ENCODE measurements at places on chromosomes 2 and 18. TPM values are rescaled to one million over a fixed set of nuclear protein-coding genes. Genes with fewer than 3 reads are reported as not detected.

Gene GATA6
- total RNA-seq: 61.3 TPM

GRCh38 chr2:121483021-121483420 lies 47.7 kb upstream of the RNU4ATAC start:
- DNase-seq: no peak
- no peak overlapping the region for H3K27ac ChIP-seq
- H3K36me3 ChIP-seq: no peaks in the 10 kb centered on the region

DNA sequence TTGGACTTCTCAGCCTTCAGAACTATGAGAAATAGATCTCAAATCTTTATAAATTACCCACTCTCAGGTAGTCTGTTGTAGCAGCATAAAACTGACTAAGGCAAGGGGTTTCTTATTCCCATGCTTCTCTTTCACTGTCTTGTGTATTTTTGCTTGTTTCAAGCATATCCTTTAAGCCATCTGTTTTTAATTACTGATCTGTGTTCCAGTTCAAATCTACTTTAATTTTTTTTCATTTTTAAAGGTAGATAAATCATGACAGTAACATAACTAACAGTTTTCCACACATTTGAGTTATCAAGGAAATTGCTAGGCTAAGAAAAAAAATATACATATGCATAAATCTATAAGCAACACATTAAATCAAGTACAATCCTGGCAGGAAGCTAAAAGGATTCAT lies 317.9 kb upstream of the TNP1 start:
- no peaks in the 10 kb centered on the region for H3K27me3 ChIP-seq
- H3K4me3 ChIP-seq: no peak overlapping the region
- H3K27ac ChIP-seq: no peak overlapping the region
- no peaks in the 10 kb centered on the region for H3K36me3 ChIP-seq
- no peak for DNase-seq

DNA sequence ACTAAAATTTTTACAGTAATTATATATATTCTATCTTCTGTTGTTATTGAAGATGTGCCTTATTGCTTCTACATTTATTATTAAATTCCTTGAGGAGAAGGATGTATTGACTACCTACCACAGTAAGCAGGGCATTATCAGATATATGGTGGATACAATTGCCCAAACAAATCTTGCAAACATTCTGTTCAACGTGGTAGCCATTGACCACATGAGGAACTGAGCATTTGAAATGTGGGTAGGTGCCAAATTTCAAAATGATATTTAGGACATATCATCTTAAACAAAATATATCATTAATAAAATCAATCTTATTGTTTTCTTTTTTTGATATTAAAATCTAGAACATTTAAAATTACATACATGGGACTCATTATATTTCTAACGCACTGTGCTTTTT lies 11.1 kb downstream of the SCN3A start:
- no peaks in the 10 kb centered on the region for H3K27me3 ChIP-seq
- no peak for DNase-seq
- no peaks in the 10 kb centered on the region for H3K36me3 ChIP-seq

GRCh38 chr2:84388921-84389490 lies 70.1 kb downstream of the SUCLG1 start:
- no peak overlapping the region for H3K27ac ChIP-seq
- no peak overlapping the region for H3K4me3 ChIP-seq
- no peaks in the 10 kb centered on the region for H3K27me3 ChIP-seq
- DNase-seq: no peak
- no peaks in the 10 kb centered on the region for H3K4me1 ChIP-seq
- H3K36me3 ChIP-seq: no peaks in the 10 kb centered on the region

DNA sequence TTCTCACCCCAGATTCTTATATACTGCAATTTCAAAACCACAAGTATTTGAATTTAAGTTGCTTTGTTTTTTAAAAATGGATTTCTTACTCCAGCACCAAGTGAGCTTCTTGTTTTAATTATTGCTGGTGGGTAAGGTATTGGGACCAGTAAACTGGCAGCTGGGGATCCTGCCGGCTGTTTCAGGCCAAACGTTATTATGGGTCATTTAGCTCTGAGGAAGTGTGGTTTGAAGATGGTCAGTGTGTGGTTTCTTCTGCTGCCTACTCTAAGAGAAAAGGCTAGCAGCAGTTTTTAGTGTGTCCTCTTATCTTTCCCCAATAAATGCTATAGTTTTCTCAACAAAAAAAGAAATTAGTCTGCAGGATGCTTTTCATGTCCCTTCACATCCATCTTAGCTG lies 30.6 kb downstream of the CFAP221 start:
- DNase-seq: no peak
- no peak overlapping the region for H3K4me3 ChIP-seq

- no peak overlapping the region for H3K4me3 ChIP-seq
- no peak overlapping the region for H3K27ac ChIP-seq
- no peaks in the 10 kb centered on the region for H3K36me3 ChIP-seq
- H3K4me1 ChIP-seq: no peaks in the 10 kb centered on the region
- no peak for DNase-seq
- no peaks in the 10 kb centered on the region for H3K27me3 ChIP-seq
Measured at GRCh38 chr2:3644246-3644525, 13.8 kb upstream of the ALLC start.

Gene TMEM182
- 3.4 TPM for total RNA-seq

Gene GPR35
- total RNA-seq: 64.4 TPM

- peaks cover 17% of the 10 kb centered on the region for H3K27me3 ChIP-seq
- H3K36me3 ChIP-seq: no peaks in the 10 kb centered on the region
- H3K27ac ChIP-seq: no peak overlapping the region
- DNase-seq: no peak
- no peak overlapping the region for H3K4me3 ChIP-seq
Measured at GRCh38 chr2:15942711-15943345, 2.5 kb downstream of the MYCN start.

Gene SERPINB10
- total RNA-seq: not detected

- DNase-seq: no peak
- no peak overlapping the region for H3K4me3 ChIP-seq
- no peaks in the 10 kb centered on the region for H3K27me3 ChIP-seq
- H3K36me3 ChIP-seq: no peaks in the 10 kb centered on the region
Measured at GRCh38 chr2:29397713-29398112, 282.5 kb downstream of the CLIP4 start.

Gene GKN1
- not detected for total RNA-seq
